Cortex of kidney (tissue), 1 donor: ENCODE measurements at places on chromosomes 6 and 20.

- DNase-seq = no peak
Measured at GRCh38 chr6:144769142-144769541, 484.0 kb downstream of the UTRN start.

DNA sequence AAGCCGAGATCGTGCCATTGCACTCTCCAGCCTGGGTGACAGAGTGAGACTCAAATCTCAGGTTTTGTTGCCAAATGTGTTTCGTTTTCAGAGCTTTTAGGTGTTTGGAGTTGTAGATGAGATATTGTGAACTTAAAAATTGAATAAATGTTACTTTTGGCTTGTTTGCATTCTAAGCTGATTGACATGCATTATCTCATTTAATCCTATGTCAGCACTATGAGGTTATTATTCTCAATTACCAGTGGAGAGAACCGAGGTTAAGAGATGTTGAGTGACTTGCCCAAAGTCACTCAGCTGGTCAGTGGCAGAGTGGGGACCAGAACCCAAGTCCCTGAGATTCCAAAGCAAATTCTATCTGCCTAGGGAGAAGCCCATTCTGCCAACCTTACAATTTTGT lies 72.6 kb upstream of the PIM1 start:
- no peak for DNase-seq

DNA sequence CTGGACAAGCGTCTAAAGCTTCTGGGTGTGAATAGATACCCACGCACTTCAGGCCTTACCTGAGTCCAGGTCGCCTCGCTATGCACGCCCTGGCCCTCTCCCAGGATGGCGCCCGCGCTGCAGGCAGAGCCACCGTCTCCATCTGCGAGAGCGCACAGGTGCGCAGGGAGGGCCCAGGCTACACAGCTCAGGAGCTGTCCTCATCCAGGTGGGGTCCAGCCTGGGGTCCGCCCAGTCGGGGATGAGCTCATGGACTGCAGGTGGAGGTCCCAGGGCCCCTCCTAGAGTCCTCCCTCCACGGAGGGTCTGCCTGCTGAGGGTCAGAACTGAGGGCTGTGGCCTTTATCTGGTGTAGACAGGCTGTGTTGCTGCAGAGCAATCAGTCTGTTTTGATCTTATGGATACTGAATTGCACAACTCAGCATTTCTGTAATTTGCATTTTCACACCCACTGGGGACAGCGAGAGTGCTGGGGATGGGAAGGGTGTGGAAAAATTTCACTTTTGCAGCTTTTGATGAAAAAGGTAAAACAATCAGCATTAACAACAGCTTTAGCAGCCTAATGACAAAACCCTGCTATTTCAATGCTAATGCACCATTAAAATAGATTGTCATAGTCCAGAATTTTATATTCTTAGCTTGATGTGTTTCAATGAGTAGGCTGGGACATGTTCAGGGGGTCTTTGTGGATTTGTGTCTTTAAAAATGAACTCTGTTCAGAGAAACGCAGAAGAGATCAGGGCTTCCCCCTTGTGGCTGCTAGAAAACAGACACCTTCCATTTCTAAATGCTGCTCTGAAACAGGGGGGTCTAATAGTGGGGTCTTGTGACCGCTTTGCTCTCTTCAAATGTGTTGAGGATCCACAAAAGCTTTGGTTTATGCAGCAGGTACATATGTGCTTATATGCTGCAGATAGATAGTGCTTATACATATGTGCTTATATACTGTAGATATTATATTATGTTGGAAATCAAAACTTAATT lies 77.8 kb upstream of the PHACTR3 start:
- DNase-seq = no peak

- DNase-seq = no peak
Measured at GRCh38 chr6:107572886-107573285, 83.0 kb downstream of the SOBP start.

GRCh38 chr6:20816126-20816525 lies 281.9 kb downstream of the CDKAL1 start:
- no peak for DNase-seq

DNA sequence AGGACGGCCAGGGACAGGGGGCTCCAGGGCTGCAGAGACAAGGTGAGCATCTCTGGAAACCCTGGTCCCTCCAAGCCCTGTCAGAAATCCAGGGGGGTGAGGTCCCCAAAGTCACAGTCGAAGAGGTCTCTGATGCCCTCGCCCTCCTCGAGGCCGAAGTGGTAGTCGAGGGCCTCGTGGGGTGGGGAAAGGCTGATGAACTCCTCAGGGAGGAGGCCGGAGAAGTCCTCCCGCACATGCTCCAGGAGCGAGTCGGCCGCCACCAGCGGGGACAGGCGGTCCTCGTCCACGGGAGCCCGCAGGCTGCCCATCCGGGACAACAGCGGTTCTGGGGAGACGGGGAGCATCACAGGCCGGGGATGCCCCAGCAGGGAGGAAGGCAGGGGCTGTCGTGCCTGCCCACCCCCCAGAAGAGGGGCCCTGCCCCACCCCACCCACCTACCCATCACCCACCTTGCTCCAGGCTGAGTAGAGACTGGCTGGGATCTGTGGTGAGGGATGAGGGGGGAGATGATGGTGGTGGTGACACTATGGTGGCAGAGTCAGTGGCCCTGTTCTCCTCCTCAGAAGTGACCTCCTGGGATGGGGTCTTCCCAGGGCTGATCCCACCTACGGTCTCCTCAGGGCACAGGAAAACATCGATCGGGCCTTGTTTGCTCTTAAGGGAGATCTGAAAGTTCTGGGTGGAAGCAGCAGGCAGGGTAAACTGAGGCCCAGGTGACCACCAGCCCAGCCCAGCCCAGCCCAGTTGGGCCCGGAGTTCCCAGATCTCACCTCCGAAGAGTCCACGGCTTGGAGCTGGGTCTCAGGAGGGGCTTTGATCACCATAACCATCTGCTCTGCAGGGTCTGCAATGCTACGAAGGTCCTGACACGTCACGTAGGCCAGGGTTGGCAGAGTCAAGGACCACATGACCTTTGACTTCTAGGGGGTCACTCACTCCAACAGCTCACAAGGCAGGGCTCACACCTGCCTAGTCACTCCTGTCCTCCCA lies 2.7 kb upstream of the NECAB3 start:
- DNase-seq = no peak

DNA sequence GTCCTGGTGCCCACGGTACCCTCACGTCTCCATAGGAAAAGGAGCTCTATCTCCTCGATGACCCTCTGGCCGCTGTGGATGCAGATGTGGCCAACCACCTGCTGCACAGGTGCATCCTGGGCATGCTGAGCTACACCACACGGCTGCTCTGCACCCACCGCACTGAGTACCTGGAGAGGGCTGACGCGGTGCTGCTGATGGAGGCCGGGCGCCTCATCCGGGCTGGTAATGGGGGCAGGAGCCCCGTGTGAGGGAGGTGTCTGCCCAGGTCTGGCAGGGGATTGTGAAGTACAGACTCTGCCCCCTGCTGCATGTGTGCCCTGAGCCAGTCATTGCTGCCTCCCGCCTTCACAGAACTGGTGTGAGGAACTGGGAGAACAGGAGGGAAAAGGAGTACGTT lies 12.4 kb downstream of the DLK2 start:
- no peak for DNase-seq

- no peak for DNase-seq
Measured at GRCh38 chr6:88856566-88856965, 106.9 kb downstream of the RNGTT start.

- no peak for DNase-seq
Measured at GRCh38 chr20:23988561-23988960, at the start of gene GGTLC1. Gene GGTLC1, minus strand, starts transcription at chr20:23988779. Its CDS starts 2,168 bp downstream, at chr20:23986611.

DNA sequence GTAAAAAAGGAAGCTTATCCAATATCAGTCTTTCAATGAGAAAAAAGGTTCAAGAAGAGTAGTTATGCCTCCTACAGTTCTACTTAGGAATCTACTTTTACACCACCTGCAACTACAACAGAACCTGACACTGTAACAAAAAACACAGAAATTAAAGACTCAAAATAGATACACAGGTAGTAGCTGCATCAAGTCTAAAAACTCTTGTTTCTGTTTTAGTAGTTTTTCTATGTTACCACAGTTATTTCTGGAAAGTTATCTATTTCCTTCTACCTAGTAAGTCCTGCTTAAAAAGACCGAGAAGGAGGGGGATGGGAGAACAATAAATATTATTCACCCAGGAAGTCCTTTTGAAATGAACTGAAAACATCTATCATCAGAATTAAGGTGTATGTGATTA lies 52.5 kb downstream of the ATG5 start:
- no peak for DNase-seq

- DNase-seq = no peak
Measured at GRCh38 chr20:62952373-62952967, at the start of gene SLC17A9. Gene SLC17A9, plus strand, starts transcription at chr20:62952709. Its CDS starts 122 bp downstream, at chr20:62952831.

- no peak for DNase-seq
Measured at GRCh38 chr6:156953479-156954146, 176.4 kb downstream of the ARID1B start.

- DNase-seq = no peak
Measured at GRCh38 chr20:35648836-35649235, 15.9 kb downstream of the CPNE1 start.

GRCh38 chr20:57622201-57622570 lies 2.0 kb upstream of the ZBP1 start:
- no peak for DNase-seq

- no peak for DNase-seq
Measured at GRCh38 chr6:140156131-140156530, 781.7 kb upstream of the CITED2 start.

GRCh38 chr6:168606722-168607121 lies 165.7 kb downstream of the SMOC2 start:
- DNase-seq = no peak

DNA sequence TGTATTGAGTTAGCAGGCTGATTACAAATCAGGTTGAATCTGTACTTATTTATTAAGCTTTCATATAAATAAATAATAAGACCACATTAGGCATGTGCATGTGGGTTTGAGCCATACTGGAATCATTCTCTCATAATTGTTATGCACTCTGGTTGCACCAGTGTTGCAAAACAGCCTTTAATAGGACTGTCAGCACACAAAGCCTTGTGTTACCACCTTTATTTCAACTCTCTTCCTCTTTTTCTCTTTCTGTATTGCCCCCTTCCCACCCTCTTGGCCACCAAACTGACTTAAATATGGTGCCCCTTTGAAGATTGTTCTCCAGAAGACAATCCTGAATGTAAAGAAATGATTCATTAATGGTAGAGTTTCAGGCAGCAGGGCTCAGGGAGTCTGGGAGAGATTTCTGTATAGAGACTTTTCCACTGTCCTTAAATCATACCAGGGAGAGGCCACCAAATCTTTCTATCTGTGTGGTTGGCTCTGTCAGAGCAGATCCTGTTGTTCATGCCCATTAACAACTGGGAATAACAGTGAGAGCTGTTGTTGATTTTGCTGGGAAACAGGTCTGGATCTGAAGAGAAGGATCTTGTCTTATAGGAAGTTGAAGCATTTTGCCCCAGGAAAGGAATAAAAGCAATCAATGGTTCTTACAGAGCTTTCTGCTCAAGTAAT lies 131.6 kb upstream of the SOX4 start:
- DNase-seq = no peak

DNA sequence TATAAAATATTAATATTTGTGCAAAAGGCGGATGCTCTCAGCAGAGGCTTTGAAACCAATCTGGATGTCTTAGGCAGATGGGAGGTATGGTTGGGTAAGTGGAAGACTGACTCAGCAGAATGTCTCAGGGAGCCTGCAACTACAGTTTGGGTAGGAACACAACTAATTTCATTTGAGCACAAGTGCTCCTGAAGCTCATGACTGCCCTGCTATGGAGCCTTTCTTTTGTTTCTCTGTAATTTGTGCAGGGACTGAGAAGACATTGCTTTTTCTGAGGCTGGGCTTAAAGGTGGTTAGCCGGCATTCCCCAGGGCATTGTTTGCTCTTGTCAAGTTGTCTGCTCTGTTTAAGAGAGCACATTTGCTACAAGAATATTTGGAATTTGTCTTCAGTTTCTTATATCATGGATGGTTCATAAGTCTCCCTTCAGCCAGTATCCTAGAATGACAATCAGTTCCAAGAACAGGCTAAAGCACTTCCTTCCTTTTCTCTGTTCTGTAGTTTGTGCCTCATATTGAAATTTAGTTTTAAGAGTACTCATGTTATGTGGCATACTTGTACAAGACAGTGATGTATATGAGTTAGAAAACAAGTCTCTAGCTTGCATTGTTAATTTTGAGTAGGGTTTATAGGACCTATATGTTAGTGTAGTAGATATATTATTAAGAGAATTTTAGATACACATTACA lies 208.3 kb downstream of the ZFAND3 start:
- DNase-seq = no peak

DNA sequence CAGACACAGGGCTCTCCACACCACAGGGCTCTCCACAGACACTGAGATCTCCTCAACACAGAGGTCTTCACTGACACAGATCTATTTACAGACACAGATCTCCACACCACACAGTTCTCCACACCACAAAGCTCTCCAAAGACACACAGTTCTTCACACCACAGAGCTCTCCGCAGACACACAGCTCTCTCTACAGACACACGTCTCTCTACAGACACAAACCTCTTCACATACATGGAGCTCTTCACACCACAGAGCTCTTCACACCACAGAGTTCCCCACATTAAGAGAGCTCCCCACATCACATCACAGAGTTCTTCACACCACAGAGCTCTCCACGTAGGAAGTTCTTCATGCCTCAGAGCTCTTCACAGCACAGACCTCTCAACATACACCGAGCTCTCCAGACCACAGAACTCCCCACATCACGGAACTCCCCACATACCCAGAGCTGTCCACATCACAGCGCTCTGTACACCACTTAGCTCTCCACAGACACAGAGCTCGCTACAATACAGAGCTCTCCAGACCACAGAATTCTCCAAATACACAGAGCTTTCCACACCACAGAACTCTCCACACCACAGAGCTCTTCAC lies 53.9 kb downstream of the ERMARD start:
- no peak for DNase-seq

DNA sequence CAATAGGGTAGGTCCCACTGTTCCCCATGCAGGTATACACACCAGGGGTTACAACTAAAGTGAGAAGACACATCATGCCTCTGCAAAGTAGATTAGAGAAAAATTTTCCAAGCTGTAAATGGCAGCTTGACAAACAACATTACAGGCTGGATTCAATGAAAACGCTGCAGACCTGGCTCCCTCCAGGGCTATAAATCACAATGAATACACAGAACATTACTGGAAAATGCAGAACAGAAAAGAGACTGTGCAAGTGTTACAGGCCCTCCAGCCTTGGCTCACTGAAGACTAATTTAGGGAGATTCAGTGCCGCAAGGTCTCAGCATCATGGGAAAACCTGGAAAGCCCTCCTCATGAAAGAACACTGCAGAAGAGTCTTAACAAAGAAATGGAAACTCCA lies 207.8 kb downstream of the KHDC1L start:
- no peak for DNase-seq

- no peak for DNase-seq
Measured at GRCh38 chr20:5663396-5663795, 86.8 kb upstream of the SHLD1 start.

- DNase-seq = no peak
Measured at GRCh38 chr20:8918145-8918544, 150.7 kb upstream of the PLCB4 start.

- DNase-seq = no peak
Measured at GRCh38 chr20:15494851-15495250, 1078.4 kb downstream of the KIF16B start.

DNA sequence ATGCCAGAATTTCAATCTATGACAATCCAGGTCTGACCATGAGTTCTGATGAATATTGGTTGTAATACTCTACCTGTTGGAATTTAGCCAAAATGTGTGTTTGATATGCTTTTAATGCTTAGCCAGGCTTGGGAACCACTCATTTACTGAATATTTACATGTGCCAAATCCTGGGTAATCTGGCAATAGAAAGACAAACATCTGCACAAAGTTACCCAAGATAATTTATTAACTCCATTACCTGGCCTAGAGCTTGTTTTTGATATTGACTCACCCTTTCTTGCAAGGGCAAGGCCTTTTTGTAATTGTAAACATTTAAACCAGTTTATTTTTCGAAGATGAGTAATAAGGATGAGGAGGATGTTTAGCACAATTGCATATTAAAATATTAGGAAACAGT lies 13.5 kb upstream of the CD2AP start:
- no peak for DNase-seq
